ENCODE measurements at places on chromosomes 4 and X.
A peak's percentile ranks its signal among the peaks of the same experiment; 100 is the strongest.

GRCh38 chr4:7928711-7929110, 10.9 kb downstream of the AFAP1 start:
- DNase-seq = no peak

GRCh38 chr4:47386561-47387235, 76.8 kb downstream of the COMMD8 start:
- DNase-seq = no peak

- no peak for DNase-seq
Observed at GRCh38 chrX:40087425-40088298, 10.1 kb downstream of the BCOR start.

GRCh38 chrX:120136840-120137239, 21.1 kb upstream of the RHOXF1 start:
- DNase-seq = no peak

- no peak for DNase-seq
Observed at GRCh38 chr4:186840222-186840701, 116.6 kb upstream of the FAT1 start.

GRCh38 chr4:40521957-40522356, 107.7 kb downstream of the RBM47 start:
- no peak for DNase-seq

GRCh38 chr4:77188498-77189220, 31.7 kb downstream of the CCNG2 start:
- DNase-seq = no peak

DNA sequence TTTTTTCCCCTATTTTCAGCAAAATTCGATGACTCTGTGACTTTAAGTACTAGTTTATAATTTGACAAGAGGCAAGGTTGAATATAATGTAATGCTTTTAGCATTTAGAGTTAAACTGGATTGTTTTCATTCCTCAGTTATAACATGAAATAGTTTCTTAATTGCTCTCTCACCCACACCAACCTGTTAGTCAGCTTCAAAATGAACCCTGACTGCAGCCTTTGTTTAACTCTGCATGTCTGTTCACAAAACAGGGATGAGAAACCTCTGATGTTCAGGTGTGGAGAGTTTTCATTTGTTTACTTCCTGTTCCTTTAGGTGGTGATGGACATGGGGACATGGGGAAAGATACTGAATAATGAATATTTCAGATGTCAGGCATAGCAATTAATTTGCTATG, 49.9 kb upstream of the MND1 start:
- DNase-seq = no peak

DNA sequence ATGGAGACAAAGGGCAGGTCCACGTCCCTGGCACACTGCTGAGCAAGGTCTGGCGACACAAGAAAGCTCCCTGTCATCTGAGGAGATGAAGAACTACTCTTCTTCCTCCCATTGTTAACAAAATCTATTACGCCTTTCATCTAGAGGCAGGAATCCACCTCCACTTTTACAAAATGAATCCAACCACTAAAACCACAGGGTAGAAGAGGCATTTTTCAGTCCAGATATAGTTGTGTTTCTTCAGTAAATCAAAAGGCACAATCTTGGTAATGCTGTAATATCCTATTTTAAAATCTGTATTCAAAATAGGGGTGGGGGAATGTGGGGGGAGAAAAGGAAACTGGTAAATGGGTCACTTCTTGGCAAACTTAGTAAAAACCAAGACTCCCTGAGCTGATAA, 101.4 kb downstream of the CDS1 start:
- no peak for DNase-seq

- no peak for DNase-seq
Observed at GRCh38 chrX:5648941-5649568, 579.6 kb downstream of the NLGN4X start.

DNA sequence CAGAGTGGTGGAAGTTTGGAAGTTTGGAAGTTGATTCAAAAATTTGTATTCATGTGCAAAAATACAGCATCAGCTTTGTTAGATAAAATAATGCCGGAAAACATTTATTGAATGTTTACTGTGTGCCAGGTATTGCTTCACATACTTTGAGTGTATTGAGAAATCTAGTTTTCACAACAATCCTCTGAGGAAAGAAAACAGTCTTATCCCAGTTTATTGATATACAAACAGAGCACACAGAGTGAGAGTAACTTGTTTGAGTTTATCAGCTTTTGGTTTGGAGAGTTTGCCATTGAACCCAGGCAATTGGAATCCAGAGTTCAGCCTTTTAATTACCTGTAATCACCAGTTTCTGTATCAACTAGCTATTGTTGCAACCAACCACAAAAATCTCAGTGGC, 127.2 kb upstream of the RPS6KA3 start:
- no peak for DNase-seq

- no peak for DNase-seq
Observed at GRCh38 chr4:104128031-104128849, 366.5 kb downstream of the CXXC4 start.

- no peak for DNase-seq
Observed at GRCh38 chrX:24334461-24334860, 20.6 kb upstream of the SUPT20HL2 start.

- no peak for DNase-seq
Observed at GRCh38 chr4:3727847-3728469, 38.2 kb upstream of the ADRA2C start.

GRCh38 chr4:23923141-23923540, 33.3 kb upstream of the PPARGC1A start:
- DNase-seq = no peak

DNA sequence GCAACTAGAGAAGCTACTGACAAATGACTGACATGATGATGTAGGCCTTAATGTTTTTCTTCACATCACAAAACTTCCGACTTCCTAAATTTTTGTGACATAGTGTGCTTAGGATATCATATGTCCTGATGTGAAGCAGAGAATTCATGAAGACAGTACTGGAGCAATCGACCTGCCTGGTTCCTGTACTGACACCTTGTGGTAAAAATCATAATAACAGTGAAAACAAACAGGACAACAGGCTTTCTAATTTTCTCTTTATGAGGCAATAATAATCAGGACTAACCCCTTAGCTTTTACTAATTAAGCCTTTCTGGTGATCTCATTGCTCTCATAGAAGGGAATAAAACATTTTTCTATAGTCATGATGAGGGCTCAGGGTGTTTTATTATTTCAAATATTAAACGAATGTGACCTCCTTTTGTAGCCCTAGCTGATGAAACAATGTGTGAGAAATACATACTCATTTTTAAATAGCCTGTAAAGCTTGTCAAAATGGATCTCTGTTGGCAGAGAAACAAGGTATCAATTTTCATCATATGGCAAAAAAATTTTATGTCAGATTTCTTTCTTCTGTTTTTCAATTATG, 158.4 kb downstream of the TENT5D start:
- peak; percentile 1 for DNase-seq

DNA sequence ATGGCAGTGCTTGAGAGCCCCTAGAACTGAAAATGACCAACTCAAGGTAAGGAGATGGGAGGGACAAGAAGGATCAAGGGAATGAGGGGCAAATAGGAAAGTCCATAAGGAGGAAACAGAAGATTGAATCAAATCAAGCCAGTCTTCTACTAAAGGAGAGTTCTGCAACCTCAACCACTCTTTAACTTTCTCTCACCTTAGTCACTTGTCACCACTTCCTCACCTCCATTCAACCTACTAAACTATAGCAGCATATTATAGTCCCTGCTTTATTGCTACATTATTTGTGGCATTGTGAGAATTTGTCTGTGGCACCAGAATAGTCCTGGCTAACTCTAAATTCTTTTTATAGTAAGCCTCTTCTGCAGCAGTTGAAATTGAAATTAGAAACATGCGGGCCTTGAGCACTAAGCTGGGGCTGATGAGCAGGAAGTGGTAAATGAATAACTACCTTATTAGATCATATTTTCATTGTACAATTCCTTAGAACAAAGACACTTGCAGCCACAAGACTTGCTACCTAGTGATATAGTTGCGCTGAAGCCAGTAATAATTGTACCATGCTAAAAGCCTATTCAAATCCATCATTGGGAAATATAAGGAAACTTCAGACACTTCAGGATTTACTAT, 336.9 kb downstream of the ZNF674 start:
- DNase-seq = no peak

GRCh38 chrX:1487401-1487800, 34.7 kb upstream of the ASMTL start:
- no peak for DNase-seq

GRCh38 chr4:66568001-66568400, 897.7 kb upstream of the EPHA5 start:
- DNase-seq = no peak

DNA sequence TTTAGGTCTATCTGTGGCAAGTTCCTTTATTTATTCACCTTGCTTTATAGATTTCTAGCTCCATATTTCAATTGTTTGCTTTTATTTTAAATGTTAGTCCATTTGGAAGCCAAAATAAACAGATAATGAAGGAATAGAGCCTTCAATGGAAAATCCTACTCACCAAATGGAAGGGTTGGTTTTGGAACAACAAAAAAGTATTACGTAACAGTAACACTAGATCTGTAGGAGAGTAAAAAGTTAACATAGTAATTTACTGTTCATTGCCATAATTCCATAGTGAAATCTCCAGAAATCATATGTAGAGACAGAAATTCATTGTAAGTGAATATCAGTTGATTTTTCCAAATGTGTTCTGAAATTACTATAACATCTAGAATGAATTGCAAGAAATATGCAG, 34.6 kb downstream of the NWD2 start:
- no peak for DNase-seq

- DNase-seq = no peak
Observed at GRCh38 chr4:125658773-125659172, 344.0 kb downstream of the FAT4 start.

DNA sequence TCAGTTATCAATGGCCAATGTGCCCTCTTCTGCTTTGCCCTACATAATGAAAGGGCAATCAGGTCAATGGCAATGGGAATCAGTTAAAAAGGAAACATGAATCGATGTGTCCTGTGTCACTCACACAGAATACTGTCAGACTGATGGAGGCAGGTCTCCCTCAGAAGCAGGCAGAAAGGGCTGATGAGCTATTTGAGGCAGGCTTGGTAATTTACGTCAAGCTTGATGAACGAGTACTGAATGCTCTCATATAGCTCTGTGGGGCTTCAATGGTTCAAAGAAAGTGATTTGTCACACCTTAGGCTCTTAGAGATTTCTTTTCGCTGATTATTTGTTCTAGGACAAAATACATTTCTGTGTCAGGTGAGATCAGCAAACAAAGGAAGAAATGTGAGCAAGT, 22.6 kb upstream of the TBC1D1 start:
- no peak for DNase-seq

GRCh38 chr4:95061220-95061619, 303.5 kb downstream of the BMPR1B start:
- no peak for DNase-seq
